Panc1 (cell line): ENCODE measurements at places on chromosomes 3 and 15.

DNA sequence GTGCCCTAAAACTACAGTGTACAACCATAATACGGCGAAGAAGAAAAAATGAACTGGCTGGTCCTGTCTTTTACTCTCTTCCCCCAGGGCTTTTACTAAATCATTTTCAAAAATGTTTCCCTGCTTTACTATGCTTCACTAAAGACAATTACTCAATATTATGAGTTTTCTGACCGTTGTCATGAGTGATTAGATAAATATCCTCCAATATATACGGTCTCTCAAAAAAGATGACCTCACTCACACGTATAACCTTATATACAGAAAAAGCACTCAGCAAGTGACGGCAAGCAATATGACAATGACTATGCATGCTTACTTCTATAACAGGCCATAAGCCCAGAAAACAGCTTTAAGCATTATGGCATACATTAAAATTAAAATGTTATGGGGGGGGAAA, 60.5 kb downstream of the TBL1XR1 start:
- no peak for DNase-seq

DNA sequence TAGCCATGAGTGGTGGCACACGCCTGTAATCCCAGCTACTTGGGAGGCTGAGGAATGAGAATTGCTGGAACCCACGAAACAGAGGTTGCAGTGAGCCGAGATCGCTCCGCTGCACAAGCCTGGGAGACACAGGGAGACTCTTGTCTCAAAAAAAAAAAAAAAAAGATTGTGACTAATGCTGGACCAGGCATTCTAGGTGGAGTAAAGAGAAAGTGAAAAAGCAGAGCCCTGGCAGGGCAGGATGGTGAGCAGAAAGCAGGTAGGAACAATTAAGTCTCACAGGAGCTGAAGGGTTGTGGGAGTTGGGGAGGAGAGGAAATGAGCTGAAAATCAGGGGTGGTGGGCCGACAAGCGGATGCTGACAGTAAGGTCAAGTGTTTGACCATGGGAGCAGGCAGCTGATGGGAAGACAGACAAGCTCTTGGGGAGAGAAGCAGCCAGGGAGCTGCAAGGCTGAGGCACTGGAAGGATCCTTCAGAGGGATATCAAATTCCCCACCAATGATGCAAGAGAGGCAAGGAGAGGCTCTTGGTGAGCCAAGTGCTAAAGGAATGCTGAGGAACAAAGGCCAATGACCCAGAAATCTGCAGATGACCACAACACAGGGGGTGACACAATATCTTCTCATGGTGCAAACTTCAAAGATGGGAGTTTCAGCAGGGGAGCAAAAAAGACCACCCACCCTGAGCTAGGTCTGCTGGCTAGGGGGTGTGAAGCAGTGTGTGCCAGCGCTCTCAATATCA, 251.1 kb downstream of the ULK4 start:
- no peak for DNase-seq

- DNase-seq, result no peak
Measured at GRCh38 chr3:128548021-128548420, 55.0 kb upstream of the GATA2 start.

DNA sequence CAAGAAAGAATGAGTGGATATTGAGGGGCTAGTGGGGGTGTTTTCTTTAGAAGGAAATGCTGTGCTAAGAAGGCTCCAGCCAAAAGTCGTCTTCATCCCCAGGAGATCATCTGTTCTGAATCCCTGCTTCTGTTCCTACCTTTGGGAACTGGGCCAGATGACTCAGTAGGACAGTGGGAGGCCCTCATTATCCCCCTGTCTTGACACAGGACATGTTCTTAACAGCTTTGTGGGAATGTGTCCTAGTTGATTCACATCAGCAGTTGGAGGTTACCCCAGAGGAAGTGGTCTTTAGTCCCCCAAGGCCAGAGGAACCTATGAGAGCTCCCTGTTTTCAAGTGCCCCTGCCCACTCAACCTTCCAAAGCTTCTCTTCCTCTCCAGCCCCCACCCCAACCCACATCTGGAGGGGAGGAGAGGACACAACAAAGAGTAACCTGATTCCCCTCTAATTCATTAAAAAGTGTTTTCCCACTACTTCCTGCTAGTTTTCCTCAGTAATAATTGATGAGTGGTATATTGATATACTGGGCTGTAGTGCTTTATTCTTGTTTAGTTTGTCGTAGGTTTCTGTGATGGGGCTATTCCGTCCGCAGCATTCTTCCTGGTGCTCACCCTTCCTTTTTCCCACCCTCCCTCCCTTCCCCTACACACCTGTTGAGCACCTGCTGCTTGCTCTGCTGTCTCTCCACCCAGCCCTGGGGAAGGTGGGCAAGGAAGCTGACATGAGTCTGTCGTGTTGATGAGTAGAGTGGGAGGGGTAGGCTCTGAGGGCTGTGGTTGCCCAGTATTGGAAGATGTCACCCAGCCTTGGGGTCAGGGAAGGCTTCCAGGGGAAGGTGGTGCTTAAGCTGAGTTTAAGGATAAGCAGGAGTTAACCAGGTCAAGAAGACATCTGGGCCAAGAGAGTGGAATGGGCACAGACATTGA, 9.3 kb downstream of the PXYLP1 start:
- DNase-seq, result no peak

DNA sequence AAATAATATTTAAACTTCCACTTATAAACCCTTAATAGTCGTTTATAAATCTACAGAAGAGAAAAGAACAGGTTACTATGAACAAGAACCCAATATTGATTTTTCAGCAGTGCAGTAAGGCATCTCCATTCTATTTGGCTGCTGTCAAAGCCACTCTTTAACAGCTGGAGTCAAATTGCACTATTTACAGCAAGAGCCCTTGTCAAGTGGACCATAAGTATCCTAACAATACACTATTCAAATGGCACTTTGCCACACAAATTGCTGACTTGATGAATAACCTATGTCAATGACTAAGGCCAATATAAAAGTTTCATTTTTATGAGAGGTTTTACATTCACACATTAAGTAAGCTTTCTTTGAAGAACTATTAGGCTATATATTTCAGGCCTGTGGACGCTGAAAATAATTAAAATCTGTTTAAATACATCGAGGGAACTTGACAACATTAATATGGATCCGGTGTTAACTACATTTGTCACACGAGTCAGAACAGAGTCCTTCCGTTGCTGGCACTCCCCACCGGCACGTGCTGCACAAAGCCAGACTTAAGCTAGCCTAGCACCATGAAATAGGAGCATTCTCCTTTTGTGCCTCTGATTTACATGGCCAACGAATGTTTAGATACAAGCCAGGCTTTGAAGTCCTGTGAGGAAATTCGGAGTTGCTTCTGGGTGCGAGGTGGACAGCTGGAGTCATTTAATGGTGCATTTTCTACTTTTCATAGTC, 100.5 kb downstream of the WDR72 start:
- no peak for DNase-seq

DNA sequence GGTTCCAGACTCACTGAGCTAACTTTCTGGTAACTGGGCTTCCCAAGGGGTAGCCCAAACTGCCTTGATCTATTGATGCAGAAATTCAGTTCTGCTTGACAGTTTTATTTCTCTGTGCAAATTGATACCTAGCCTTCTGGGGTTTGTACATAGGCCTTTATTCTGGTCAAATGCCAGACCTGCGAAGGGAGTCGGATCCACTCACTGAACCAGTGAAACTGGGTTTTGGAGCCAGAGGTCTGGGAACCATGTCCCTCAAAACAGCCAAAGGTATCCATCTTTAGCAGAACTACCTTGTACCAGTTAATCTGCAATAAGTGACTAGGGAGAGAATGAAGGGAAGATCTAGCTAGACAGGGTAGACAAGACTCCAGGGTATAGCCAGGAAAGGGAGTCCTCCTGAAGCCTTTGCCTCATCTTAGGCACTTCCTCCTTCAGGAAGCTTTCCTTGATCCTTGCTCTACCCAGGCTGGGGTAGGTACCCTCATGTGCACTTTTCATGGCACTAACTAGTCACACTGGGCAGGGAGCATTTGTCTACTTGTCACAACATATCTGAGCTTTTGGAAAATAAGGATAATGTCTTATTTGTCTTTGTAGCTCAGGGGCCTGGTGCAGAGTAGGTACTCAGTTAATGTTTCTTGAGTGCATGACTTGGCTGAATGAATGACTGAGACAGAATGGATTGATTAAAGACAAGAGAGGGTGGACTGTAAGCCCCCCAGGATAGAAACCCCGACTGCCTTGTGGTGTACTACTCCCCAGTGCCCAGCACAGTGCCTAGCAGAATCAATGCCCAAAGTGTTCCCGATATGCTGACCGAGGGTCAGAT, 1.4 kb upstream of the SNX33 start:
- DNase-seq, result no peak

GRCh38 chr15:68206711-68207151, 1.6 kb upstream of the CALML4 start:
- DNase-seq, result no peak

DNA sequence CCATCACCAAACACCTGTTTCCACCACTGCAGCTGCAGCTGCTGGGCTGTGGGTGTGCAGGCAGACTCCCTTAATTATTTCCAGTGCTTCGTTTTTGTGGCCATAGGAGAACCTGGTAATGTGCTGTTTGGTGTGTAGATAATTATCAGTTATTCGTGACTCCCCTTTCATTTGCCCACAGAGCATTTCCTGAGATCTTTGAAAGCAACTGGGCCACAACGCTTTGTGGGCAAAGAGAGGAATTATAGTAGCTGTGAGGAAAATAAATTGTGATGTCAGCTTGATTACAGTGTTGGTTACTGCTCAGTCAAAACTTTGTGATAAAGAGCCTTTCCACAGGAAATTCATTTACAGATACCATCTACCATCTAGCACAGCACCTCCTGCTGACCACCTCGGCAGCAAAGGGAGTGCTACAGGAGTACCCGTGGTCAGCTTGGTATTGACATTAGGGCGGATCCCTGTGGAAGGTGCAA, 193.3 kb upstream of the SLCO3A1 start:
- DNase-seq, result no peak

DNA sequence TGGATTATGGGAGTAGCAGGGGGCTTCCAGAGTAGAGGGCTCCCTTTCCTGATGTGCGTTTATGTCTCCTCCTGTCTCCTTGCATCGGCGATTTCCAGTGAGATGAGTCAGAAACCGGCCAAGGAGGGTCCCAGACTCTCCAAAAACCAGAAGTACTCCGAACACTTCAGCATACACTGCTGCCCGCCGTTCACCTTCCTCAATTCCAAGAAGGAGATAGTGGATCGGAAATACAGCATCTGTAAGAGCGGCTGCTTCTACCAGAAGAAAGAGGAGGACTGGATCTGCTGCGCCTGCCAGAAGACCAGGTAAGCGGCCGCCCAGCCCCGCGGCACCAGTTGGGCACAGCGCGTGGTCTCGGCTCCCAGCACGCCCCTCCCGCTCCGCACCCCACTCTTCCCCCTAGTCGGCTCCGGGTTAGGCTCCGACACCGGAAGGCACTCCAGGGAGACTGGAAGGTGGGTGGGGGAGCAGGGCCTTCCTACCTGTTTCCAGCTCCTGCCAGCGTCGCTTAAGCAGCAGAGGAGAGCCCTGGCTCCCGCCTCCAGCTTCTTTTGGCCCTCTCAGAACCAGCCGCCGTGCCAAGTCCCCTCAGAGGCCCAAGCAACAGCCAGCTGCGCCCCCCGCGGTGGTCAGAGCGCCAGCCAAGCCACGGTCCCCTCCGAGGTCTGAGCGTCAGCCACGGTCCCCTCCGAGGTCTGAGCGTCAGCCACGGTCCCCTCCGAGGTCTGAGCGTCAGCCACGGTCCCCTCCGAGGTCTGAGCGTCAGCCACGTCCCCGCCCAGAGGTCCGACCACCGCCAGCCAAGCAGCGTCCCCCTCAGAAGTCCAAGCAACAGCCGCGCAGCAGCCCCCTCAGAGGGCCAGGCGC, 34.7 kb downstream of the MOBP start:
- no peak for DNase-seq

DNA sequence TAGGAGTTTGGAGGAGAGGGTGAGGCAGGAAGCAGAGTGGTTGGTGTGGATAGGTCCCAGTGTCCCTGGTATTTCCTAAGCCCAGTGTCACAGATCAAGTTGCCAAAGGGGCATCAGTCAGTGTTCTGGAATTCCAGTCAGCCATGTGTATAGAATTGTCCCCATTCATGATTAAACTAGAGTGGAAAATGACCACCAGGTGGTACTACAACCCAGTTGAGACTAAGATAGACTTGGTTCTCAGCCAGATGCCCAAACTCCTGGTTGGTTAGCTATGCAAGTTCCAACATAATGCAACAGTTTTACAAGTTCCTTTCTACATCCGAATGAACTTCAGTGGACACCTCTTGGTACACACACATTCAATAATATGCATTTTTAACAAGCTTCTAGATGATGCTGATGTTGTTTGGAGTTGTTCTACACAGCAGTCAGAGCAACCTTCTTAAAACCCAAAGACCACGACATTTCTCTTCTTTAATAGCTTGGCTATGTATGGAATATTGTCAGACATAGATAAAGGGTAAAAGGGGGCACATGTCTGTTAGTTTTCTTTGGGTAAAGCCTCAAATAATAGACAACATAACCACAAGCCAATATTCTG, 8.4 kb upstream of the ATR start:
- DNase-seq, result peak; percentile 87

DNA sequence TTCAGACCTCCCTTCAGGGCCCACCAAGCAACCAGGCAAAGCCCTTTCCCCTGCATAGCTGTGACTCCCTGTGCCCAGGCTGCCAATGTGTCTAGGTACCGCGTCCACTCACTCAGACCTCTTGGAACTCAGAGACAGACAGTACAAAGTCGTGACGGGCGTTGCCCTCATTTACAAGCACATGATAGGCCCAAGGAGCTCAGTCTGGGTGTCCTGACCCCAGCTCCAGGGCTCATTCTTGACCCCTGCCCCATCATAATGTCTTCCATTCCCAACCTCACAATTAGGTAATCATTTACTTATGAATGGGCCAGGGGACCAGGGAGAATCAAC, 56.0 kb downstream of the KLF13 start:
- no peak for DNase-seq

GRCh38 chr3:94402126-94402525, 339.3 kb downstream of the NSUN3 start:
- DNase-seq, result no peak

DNA sequence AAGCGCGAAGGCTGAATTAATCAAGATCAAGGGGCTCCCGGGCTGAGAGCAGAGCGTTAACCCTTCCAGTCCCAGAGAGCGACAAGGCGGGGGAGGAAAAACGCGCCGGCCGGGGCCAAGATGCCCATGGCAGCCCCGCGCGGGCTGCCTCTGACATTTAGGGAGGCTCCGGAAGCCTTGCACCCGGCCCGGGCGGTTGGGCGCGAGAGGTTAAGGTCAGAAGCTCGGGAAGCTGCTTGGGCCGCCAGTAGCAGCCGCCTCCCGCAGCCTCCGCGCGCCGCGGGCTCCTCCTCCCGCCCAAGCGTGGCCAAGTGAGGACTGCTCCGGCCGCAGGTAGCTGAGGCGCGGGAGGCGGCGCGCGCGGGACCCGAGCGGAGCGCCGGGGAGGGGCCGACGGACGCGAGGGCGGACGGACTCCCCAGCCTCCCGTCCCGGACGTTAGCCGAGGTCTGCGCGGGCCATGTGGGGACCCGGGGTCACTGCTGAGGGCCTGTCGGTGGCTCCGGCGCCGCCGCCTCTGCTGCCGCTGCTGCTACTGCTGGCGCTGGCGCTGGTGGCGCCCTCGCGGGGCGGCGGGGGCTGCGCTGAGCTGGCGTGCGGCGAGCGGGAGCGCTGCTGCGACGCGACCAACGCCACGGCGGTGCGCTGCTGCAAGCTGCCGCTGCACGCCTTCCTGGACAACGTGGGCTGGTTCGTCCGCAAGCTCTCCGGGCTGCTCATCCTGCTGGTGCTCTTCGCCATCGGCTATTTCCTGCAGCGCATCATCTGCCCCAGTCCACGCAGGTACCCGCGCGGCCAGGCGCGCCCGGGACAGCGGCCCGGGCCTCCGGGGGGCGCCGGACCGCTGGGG, at the start of gene C3orf80:
Gene C3orf80, plus strand, starts transcription at position 247 of the 850 bp plus-strand sequence. Its CDS starts 214 bp downstream, at position 461.
- no peak for DNase-seq

- no peak for DNase-seq
Measured at GRCh38 chr3:115704661-115705338, 81.5 kb downstream of the GAP43 start.

GRCh38 chr3:175713268-175713667, 854.1 kb downstream of the NAALADL2 start:
- no peak for DNase-seq
